Substantia nigra (tissue), 51 donors: ENCODE measurements at places on chromosomes 6 and 20.

- DNase-seq: peak; percentile 52
Measured at GRCh38 chr6:46490425-46491200, 636 bp downstream of the RCAN2 start.

- DNase-seq: no peak
Measured at GRCh38 chr20:1934721-1935573, 39.7 kb downstream of the SIRPA start.

GRCh38 chr20:34328928-34329677 is 25.9 kb upstream of the AHCY start:
- DNase-seq: no peak

GRCh38 chr20:50438986-50439407 is 71.2 kb upstream of the PTPN1 start:
- DNase-seq: no peak

DNA sequence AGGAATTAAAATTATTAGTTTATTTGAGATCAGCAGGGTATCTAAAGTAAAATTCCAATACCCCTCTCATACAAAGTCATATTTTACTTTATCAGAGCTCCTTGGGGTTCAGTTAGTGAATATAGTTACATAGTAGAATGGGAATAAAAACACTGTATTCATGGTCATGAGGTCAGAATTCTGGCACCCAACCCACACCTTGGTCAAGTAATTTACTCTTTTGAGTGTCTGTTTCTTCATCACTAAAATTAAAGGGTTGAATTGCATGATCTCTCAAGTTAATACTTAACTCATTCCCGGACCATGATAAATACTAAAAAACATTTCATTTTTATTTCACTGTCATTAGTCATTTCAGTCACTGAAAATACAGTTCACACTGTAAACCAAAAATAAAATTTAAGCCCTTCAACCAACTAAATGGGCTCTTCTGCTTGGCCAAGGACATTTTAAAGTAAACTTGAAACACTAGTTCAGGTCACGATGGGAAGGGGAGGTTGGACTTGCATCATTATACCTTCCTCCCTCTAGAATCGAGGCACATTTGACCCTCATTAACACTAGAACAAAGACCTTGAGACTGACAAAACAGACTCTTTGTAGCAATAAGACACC is 21.1 kb upstream of the HLA-DRB1 start:
- DNase-seq: no peak

- DNase-seq: no peak
Measured at GRCh38 chr6:154537511-154538325, 27.2 kb upstream of the CNKSR3 start.

GRCh38 chr20:13009682-13010406 is 1.1 kb downstream of the SPTLC3 start:
- no peak for DNase-seq

- no peak for DNase-seq
Measured at GRCh38 chr20:1949347-1950100, 44.3 kb downstream of the PDYN start.

DNA sequence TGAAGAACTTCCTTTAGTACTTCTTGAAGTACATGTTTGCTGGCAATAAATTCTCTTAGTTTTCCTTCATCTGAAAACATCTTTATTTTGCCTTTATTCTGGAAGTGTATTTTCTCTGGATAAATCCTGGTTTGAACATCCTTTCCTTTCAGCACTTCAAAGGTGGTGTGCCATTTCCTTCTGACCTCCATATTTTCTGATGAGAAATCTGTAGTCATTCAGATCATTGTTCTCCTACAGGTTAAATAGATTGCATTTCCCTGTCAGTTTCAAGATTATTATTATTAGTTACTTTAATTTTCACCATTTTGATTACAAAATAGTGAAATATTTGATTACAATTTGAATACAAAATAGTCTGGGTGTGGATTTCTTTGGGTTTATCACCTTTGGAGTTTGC is 134.5 kb downstream of the CDH26 start:
- no peak for DNase-seq

DNA sequence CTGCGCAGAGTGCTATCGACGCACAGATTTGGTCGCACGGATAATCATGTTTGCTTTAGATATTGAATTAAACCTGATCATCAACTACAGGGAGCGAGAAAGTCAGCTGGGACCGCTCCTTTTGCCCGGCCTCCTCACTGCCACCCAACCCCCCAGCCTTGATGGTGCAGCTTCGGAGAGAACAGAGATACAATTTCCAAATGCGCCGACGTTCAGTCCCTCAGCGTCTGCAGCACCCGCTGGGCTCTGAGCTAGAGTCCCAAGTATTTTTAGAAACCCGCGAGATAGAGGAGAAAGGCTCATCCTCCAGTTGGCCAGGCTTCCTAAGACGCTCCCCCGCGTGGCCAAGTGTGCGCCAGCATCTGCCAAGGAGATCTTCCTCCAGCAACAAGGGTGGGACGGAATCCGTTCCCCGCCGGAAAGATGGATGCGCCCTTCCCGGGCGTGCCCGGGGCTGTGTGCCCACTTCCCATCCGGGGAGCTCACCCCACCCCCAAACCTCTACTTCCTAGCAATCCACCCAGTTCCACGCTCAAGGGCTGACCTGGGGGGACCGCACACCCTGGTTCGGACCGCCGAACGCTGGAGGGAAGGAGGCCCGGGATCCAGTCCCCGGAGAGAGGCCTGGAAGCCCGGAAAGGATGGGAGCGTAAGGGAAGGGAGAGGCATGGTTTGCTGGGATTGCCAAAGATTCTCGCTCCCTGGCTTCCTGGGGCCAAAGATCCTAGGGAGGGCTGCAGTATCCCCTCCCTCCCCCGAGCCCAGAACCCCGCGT is 4.1 kb downstream of the NKX2-2 start:
- DNase-seq: peak; percentile 62

GRCh38 chr6:9515633-9516606 is 899.0 kb downstream of the TFAP2A start:
- DNase-seq: no peak

DNA sequence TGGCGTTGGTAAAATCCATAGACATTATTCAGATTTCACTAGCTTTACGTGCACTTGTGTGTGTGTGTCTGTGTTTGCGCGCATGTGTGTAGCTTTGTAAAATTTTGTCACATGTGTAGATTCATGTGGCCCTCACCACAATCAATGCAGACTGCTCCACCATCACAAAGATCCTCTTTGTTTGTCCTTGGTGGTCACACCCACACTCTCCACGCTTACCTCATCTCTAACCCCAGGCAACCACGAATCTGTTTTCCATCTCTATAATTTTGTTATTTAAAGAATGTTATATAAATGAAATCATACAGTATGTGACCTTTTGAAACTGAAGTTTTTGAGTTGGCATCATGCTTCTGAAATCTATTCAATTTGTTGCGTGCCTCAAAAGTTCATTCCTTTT is 58.5 kb downstream of the GRM1 start:
- DNase-seq: no peak

GRCh38 chr6:62392291-62392690 is 106.3 kb upstream of the KHDRBS2 start:
- DNase-seq: no peak

DNA sequence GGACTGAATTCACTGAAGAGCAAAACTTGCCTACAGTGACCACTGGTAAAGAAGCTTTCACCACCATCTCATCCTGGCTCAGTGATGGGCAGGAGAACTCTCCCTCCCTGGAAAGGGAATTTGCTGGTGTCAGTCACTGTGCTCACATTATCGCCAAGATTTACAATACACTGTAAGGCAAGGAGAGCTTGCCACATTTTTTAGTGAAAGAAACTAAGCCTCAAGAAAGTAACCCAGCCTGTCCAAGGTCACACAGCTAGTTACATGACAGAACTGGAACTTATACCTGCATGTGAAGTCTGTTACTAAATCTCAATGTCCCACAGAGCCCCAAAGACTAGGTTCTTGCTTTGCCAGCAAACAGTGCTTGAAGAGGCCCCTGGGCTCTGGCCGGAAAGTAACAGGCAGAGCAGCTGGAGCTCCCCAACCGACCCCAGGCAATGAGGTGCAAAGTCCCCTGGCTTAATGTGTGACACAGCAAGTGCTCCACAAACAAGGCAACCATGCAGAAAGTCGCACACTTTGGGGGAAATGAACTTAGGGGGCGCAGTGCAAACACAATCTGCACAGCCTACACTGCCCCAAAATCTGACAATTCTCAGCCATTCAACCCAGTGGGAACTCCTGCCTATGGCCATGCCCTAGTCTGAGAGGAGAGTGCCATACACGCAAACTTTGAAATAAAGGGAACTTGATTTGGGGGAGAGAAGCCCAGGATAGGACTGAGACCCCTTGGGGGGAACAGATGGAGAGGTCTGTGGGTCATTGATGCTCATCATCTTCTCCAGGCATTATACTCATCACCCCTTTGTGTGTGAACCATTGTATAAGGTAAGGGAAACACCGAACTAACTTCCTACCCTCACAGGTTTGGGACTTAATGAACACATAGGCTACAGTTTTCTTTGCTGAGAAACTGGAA is 1.9 kb downstream of the BCL2L1 start:
- no peak for DNase-seq

GRCh38 chr20:53829255-53829723 is 235.7 kb upstream of the ZNF217 start:
- DNase-seq: no peak

GRCh38 chr6:10451394-10451793 is 36.5 kb upstream of the TFAP2A start:
- DNase-seq: no peak

DNA sequence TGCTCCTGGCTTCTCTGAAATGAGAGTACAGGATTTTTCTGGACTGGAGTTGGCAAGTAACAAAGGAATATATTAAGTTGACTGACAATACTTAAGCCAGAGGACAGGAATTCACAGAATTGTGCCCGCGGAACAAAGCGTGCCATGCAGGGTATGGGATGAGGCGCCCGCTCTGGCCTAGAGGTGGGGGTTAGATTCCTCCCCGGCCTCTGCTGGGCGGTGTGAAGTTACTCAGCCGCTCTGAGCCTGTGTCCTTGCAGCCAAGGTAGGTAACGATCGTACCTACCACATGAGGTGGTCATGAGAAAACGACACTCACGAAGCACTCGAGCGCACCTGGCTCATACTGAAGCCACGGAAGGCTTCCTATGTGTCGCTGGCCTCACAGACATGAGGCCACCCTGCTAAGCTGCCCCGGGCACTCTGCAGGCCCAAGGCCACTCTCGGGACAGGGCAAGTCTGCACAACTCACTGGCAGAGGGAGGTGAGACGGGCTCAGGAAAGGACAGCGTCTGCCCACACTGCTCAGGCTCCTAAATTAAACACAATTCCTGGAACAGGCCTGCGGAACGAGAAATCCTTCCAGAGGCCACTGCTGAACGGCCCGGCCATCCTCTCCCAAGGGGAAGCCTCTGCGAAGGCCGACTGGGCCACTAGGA is 70.8 kb downstream of the PSMG4 start:
- no peak for DNase-seq

DNA sequence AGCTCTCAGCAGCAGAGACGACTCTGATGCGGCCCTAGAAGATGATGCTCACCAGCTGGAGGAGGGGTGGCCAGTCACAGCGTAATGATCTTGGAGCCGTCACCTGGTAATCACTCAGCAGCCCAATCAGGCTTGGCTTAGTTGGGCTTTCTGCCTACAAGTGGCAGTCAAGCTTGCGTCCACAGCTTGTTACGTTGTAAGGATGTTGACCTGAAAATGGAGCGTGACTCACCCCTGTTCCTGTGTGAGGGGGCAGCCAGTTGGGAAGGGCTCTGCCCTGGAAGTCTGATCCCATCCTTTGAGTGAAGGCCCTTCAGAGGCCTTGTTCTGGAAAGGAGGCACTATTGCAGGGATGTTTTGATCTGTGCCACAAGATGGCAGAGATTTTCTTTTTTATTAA is 49.8 kb downstream of the SPATA2 start:
- DNase-seq: no peak

- DNase-seq: no peak
Measured at GRCh38 chr6:169854083-169854725, 102.8 kb downstream of the ERMARD start.

GRCh38 chr20:37295001-37295400 is 5.5 kb downstream of the MANBAL start:
- DNase-seq: no peak

GRCh38 chr6:132877003-132877402 is 62.6 kb downstream of the RPS12 start:
- DNase-seq: no peak

DNA sequence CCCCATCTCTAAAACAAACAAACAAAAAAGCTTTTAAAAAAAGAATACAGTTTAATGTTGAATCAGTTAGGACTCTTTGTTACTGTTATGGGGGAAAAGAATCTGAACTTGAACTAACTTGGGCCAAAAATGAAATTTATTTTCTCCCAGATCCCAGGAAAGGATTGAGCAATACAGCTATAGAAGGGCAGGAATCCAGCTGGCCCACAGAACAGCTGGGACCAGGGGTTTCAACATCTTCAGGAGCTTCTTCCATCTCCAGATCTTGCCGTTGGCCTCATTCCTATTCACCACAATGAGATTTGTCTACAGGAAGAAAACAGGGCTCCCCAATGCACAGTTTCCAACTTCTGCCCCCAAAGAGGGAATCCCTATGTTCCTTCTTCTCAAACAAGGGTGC is 43.2 kb upstream of the AKAP12 start:
- no peak for DNase-seq

DNA sequence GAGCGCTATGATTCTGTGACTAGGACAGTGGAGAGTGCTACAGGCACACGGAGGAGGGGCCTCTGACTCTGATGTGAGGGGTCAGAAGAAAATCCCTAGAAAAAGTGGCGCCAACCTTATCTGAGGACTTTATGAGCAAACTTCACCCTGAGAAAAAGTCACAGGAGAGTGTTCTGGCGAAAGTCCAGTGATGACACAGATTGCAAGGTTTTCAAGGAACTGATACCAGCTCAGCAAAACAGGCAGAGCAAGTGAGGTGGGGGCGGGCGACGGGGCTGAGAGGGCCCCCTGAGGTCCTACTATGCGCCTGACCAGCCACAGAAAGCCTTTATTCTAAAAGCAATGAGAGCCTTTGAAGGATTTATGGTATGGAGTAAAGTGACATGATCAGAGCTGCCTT is 73.3 kb downstream of the SLC22A23 start:
- DNase-seq: peak; percentile 14

GRCh38 chr6:169518451-169518850 is 183.4 kb downstream of the WDR27 start:
- DNase-seq: no peak

DNA sequence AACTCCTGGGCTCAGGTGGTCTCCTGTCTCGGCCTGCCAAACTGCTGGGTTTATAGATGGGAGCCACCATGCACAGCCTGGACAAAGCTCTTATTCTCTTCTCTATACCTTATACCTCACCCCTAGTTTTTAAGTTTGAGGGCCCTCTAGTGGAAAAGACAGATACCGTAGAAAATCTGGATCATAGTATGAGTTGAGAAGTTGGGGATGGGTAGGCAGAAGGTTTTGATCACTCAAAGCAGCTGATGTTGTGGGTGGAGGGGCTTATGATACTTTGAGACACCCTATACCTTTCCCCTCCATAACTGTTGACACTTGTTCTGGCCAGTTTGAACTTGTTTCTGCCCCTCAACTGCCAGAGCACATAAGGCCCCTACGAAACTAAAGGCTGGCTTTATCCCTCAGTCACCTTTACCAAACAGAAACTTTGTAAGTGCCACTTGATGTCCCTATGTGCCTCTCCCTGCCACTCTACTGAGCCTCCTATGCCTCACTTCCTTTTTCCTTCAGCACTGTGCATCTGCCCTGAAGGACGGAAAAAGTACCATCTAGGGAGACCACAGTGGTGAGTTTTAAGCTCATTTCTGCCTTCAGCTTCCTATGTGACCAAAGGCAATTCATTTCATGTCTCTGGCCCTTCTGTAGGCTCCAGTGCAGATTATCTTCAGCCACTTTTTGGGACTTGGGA is 28.6 kb downstream of the RALY start:
- no peak for DNase-seq
